ENCODE measurements at places on chromosomes 7 and 10.
A peak's percentile ranks its signal among the peaks of the same experiment; 100 is the strongest.

DNA sequence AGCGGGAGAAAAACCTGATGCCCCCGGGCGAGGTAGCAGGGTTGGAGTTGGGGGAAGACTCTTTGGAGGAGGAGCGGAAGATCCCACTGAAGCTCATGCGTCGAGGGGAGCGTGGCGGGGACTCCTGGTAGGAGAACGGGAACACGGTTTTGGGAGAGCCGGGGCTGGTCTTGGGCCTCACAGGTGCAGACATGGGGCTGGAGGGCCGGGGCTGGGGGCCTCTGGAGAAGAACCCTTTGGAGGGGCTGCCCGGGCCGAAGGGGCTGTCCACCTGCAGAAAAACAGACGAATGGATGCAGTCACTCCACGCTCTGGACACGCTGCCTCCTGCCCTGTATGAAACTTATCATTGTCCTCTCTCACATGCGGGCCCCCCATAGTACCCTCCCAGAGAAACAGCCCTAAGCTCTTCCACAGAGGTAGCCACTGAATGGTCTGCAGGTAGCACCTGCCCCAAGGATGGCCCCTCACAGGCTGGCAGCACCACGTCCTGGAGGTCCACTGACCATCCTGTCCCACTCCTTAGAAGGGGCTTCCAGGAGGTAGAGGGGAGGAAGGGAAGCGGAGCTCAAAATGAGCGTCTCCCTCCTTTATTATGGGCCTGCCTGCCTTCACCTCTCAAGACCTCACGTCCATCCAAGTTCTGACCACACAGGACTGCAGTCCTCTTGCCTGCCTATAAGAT is 95.6 kb downstream of the PRKAG2 start:
- DNase-seq: no peak

- no peak for DNase-seq
Measured at GRCh38 chr10:61760943-61761824, 98.5 kb downstream of the CABCOCO1 start.

- DNase-seq: no peak
Measured at GRCh38 chr10:77371848-77372799, 265.5 kb downstream of the KCNMA1 start.

DNA sequence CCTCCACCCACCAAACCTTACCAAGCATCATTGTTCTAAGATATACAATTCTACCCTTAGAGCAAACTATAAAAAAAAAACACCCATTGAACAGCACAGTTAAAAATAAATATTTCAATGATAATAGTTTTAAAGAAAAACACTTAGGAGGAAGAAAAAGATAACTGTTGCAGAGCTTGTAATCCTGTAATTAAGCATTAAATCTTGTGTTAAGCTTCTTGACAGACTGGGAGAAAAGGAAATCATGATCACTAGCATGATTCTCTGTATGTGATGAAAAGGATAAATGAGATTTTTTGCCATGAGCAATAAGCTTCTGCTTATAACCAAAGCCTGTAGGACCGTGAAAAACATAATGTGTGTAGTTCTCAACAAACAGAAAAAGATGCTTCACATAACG is 289.8 kb downstream of the CACNA2D1 start:
- DNase-seq: no peak

DNA sequence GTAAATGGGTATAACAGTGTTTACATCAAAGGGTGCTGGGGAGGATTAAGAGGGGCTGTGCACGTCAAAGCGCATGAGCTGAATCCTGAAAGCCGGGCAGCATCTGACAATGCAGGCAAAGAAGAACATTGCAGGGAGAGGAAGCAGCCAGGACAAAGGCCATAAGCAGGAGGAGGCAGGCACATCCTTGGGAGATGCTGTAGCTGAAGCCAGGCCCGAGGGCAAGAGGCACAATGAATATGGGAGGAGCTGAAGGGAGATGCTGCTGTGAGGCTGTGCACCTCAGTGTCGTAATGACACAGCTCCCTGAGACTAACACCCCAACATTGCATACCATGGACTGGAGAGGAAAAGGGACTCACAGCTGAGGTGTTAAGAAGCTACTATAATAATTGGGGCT is 129.2 kb downstream of the BTAF1 start:
- no peak for DNase-seq

DNA sequence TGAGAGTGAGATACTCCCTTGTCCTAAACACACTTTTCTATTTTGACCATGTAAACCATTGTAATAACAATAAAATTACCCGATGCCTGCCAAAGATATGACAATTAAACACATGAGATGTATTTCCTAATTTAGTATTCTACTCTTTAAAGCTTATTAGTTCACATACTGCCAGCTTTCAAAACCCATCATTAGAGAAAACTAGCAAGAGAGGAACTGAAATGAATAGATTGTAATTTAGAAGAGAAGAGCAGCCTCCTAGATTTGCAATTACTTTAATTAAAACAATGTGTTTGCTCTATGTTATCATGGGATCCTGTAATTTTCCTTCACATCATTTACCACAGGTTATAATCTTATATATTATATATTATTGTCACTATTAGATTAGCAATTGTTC is 428.2 kb downstream of the THSD7A start:
- no peak for DNase-seq

DNA sequence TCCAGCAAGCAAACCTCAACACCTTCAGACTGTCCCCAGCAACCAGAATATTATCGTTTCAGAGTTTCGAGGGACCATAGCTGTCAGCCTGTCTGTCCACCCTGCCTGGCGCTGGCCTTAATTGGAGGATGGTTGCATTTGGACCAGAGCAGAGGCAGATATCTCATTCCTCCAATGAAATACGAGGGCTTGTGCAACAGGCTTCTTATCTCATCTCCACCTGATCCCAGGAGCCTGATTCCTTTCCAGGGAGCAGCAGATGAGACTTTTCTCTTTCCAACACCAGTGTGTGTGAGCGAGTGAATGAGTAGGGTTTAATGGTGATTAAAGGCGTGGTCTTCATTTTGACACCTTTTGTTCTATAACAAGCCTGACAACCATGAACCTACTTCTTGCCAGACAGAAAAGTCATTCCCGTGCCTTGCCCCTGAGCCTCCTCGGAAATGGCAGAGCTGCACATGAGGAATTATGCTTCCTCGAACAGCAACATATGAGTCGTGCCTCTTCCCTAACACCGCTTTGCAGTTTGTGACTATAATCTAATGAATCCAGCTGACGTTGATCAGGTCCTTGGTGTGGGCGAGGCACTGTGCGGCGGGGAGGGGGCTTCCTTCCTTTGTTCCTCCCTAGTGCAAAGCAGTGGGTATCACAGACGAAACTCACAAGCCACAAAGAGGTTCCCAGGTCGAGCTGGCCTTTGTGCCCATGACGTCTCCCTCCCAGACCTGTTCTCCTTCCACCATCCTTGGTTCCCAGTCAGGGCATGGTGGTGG is 147.4 kb downstream of the CUX1 start:
- no peak for DNase-seq

- no peak for DNase-seq
Measured at GRCh38 chr7:129924602-129925001, 28.2 kb downstream of the UBE2H start.

DNA sequence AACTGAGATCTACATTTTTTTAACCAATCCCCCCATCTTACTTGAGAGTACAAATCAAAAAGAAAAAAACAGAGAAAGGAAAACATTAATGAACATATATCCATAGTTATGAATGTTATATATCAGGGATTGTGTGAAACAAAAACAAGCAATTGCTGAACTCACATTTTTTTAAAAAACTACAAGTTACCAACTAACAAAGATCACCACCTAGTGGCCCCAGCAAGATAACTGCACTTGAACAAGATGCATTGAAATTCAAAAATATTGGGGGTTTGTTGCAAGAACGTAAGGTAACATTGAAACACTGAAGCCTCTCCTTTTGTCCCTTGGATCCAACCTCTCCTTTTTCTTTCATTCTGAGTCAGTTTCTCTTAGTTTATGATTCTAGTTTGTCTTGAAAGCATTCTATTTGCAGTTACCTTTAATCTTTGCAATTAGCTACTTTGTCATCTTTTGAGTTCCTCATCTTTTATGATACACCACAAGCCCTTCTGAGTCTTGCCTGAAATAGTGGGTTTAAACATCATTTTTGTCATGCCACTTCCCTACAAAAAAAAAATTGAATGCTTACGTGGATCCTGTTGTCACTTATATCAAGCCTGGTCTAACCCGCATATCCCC is 87.3 kb upstream of the TES start:
- DNase-seq: no peak

DNA sequence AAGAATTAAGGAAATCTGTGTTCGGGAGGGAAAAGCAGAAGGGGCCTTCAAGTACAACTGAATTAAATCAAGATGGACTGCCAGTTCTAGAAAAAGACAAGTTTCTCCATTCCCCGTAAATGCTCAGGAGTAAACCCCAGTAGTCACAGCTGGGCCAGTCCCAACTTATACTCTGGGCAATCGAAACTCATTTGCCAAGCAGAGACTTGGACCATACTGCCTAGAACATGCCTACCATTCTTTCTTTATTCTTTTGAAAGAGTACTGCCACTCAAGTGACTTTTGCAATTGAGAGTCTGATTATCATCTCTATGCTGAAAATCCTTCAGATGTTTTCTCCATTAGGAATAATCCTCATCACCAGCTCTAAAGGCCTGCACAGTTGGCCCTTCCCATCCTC is 21.4 kb downstream of the RPP30 start:
- no peak for DNase-seq

DNA sequence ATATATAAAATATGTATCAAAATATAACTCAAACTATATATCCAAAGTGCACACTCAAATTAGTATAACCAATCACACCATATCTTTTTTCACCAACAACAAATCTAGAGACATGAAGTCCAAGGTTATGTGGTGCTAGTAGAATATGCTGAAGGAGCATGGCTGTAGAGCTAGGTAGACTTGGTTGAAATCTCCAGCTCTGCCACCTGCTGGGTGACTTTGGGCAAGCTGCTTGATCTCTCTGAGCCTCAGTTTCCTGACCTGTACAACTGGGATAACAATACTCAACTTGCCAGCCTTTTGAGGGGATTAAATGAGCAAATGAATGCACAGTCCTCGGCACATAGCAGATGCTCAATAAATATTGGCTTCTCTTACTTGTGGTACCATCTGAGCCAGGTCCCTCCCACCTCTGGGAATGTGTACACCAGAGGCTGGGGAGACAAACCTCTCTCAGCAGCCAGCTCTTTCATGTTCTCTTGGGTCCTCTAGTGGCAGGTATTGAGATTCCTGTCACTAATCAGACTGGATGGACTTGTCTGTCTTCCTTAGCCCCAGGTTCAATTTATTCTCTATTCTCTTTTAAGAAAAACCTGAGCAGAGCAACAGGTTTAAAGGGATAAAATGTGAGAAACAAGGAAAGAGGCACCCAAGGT is 94.3 kb upstream of the PDE1C start:
- DNase-seq: peak; percentile 54

DNA sequence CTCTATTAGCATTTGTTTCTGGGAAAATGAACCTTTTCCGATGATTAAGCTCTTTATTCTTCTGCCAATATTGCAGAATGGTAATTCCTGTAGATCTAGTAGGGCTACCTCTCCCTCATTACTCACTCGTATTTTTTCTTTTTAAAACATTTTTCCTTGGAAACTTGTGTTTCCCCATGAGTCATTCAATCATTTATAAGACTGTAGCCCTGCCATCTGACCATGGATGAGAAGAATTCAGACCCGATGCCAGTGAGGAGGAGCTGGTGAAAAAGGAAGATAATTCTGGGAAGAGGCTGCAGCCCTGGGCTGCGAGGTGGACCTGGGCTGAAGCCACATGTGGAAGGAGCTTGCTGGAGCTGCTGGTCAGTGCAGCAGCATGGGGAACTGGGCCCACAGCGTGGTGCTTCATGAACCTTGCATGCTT is 242.8 kb downstream of the KLF6 start:
- DNase-seq: no peak

Measured in stomach (tissue), 19 donors.